ENCODE measurements at places on chromosomes 2 and 18.

- no peak for DNase-seq
Observed at GRCh38 chr2:207484444-207485391, 45.0 kb upstream of the CREB1 start.

- DNase-seq, result no peak
Observed at GRCh38 chr2:74001781-74002504, 17.2 kb downstream of the TET3 start.

DNA sequence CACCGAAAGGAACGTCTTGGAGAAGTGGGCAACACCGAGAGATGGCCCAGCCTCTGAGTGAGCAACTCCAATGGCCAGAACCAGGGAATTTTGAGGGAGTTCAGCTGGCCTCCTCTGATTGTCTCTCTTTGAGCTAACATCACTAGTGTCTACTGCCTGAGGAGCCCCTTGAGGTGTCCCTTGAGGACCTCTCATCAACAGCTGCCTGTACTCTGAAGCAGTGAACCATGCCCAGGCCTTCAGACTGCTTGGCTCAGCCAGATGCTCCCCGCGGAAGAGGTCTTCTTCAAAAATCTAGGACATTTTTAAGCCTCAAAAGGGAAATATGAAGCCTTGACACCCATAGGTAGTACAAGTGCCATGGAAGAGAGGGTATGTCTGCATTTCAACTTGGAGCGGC, 430.4 kb downstream of the TXNL1 start:
- DNase-seq, result peak; percentile 13

GRCh38 chr2:109345091-109345490, 216.1 kb downstream of the SH3RF3 start:
- DNase-seq, result no peak

DNA sequence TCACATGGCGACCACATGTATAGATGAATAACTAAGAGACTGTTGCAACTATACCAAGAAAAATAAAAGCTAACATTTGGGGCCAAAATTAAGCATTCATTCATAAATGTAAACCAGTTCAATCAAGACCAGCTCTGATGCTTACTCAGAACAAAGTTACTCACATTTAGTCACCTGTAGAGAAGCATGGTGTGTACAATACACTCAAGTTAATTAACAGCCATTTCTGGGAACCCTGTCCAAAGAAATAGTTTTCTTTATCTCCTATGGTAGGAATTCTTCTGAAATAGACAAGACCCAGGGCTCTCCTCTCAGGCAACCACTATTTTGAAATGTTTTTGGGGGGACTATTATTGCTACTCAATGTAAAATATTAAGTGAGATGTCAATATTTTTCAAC, 1.6 kb downstream of the SCN3A start:
- DNase-seq, result peak; percentile 59

GRCh38 chr18:35810520-35810919, 162.0 kb upstream of the RMP24 start:
- DNase-seq, result no peak

DNA sequence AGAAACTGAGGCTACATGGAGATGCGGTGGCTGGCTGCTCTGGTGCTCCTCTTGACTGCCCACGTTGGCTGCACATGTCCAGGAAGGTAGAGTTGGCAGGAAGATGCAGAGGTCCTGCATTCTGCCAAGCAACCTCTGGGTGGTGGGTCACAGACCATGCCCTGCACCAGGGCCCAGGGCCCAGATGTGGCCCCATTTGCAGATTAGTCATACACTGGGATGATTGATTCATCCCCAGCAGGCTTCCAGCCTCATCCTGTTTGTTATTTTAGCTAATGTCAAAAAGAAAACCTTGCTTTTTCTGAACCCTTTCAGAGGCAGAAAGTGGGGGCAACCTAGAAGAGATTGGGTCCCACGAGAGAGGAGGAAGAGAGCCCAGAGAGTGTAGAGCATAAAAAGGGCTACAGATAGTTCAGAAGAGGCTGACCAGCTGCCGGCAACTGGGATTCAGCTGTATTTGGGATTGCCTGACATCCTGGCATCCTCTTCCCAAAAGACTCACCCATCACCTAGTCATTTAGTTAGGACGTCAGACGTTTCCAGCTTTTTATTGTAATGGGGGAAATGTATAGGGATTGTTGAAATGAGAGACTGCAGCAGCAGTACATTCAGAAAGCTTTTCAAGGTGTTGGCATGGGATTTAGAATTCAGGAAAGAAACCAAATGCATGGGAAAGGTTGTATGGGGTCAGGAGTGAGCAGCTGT, 101.9 kb downstream of the CTIF start:
- no peak for DNase-seq

DNA sequence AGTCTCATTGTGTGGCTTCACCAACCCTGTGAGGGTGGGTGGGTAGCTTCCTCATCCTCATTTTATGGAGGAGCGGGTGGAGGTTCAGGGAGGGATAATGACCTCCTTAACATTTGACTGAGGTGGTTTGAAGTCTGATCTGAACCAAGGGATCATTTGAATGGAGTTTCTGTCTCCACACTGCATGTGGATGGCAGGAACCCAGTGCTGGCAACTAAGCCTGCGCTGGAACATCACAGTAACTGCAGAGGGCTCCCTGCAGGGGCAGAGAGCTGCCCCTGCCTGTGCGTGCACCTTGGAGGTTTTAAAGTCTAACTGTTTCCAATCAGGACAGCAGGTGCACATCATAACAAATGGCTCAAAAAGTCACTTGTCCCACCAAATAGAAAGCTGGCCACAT, 3.3 kb downstream of the AGAP1 start:
- no peak for DNase-seq

DNA sequence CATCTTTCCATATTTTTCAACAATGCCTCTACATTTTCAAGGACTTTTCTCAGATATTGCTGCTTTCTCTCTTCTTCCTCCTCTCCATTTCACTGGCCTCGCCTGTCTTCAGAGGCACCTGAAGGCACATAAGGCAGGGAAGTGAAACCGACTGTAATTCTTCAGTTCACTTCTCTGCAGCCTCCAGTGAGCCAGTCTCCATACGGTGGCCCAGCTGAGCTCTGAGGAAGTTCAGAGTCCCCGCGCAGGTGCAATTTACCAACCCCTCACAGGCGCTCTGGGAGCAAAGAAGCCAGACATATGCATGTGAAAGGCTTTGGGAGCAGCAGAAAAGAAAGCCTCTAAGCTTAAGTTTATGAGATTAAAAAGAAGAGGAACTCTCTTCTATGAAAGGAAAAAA, 12.4 kb downstream of the KLHL14 start:
- no peak for DNase-seq

DNA sequence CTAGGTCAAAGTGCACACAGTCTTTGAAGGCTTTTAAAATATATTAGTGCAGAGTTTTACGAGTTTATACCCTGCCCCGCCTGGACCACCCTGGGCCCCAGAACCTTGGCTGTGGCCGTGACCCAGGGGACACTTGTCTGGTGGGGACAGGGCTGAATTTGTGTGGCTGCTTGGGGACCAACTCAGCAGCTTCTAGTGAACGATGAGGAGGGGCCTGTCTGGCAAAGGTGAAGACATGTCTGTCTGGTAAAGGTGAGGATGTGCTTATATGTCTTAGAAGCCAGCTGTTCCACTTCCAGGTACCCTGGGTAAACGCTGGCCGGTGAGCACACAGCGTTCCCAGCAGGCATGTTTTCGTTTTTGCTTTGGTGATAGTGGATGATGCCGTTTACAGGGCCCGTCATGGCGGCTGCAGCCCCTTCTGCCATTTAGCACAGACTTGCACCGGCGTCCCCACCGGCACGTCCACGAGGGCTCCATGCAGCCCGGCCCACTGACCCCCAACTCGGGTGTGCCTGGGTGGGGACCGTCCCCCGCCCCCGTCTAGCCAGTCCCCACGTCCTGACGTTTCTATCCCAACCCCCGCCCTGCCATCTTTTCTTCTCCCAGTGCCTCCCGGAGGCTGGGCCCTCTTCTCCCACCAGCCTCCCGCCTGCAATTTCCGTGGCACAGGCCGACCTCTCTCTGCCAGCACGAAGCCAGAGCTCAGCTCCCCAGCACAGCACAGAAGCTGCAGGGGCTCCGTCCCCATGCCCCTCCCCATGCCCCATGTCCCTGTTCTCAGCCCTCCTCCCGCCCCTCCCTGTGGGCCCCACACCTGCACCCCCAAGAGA, 67.8 kb downstream of the SLC66A2 start:
- DNase-seq, result no peak

- no peak for DNase-seq
Observed at GRCh38 chr18:9691235-9691634, 16.9 kb upstream of the RAB31 start.

DNA sequence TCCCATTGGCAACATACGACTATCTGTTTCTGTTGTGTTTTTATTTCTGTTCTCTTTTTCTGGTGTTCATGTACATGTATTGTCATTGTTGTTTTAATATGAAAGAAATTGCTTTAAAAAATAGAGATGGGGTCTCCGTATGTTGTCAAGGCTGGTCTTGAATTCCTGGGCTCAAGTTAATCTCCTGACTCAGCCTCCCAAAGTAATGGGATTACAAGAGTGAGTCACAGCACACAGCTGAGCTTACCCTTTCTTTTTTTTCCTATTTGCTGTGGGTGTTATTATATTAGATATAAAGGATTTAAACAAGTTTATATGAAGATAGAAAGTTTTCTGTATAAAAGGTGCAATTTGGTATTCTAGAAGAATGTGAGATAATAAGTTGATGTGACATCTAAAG, 554.6 kb downstream of the DSC3 start:
- no peak for DNase-seq

DNA sequence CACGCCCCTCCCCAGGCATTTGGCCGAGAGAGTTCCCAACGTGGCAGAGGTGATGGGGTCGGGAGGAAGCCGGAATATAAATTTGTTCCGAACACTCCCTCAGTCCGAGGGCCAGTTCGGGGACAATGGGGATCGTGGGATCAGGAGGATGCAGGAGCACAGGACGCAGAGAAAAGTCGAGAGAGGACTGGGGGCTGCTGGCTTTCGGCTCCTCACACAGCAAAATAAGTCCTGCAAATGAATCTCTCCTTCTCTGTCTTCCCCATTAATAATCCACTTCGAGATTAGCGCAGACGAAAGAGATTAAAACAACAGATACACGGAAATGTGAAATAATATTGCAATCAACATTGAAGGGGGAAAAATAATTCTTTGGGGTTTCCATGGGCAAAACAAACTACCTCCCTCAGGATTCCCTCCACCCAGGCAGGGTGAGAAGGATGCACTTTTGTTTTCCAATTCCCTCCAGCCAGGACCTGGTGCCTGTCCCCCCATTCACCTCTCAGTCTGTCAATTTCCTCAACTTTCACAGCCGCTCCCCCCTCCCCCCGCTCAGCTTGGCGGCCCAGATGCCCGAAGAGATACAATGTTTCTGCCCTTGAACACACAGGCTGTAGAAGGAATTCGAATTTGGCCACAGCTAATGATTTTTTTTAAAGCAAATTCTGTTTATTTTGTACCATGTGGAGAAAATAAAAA, 3.1 kb upstream of the ZEB2 start:
- DNase-seq, result peak; percentile 1

GRCh38 chr2:158154596-158154995, 52.9 kb downstream of the UPP2 start:
- peak; percentile 13 for DNase-seq

- DNase-seq, result no peak
Observed at GRCh38 chr18:47490882-47491281, 239.4 kb upstream of the SKOR2 start.

DNA sequence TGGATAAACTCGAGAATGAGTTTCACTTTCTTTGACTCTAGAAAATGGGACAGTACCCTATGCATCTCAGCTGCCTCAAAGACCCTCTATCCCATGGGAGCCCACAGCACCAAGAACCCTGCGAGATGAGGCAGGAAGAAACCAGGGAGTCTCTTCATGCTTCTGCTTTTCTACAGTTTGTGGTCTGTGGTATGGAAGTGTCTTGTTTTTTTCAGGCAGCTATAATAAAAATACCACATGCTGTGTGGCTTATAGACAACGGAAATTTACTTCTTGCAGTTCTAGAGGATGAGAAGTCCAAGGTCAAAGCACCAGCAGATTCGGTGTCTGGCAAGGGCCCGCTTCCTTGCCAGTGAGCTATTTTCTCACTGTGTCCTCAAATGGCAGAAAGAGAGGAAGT, 257.9 kb downstream of the SUCLG1 start:
- no peak for DNase-seq

DNA sequence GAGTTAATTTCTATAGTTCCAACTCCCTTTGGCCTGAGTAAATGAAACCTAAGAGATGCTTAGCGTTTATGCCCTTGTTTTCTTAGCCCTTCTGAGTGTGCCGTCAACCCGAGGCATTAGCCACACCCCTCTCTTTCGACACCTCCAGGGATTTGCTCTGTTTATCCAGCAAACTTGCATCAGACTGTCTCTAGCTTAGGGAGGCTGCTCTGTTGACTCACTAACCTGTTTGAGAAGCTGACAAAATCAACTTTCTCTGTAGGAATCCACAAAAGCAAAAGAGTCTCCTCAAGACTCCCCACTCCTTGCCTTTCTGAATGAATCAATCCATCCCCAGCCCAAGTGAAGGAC, 317.6 kb downstream of the TNS1 start:
- peak; percentile 76 for DNase-seq
